Uterus (tissue), 4 donors: ENCODE measurements at places on chromosomes 12 and 14. TPM values are rescaled to one million over a fixed set of nuclear protein-coding genes. Genes with fewer than 3 reads are reported as not detected.

Gene OAS3
- 11.1 TPM for total RNA-seq

Gene SLC38A2
- total RNA-seq, result 384 TPM

Gene RSRC2
- total RNA-seq, result 81.7 TPM

Gene LALBA
- total RNA-seq, result not detected

Gene OR6C2
- total RNA-seq, result not detected

Gene DNAH10
- 0.88 TPM for total RNA-seq

Gene RFLNA
- total RNA-seq, result 13.7 TPM

Gene OR11H7
- total RNA-seq, result not detected

Gene GALNT16
- total RNA-seq, result 35.9 TPM

Gene NINJ2
- total RNA-seq, result 0.97 TPM

GRCh38 chr14:74575507-74575906 is 36.5 kb downstream of the LTBP2 start:
- H3K36me3 ChIP-seq, result no peaks in the 10 kb centered on the region
- peaks cover 2% of the 10 kb centered on the region for H3K4me1 ChIP-seq
- no peak for DNase-seq
- no peak overlapping the region for H3K27ac ChIP-seq
- H3K4me3 ChIP-seq, result no peak overlapping the region
- H3K27me3 ChIP-seq, result no peaks in the 10 kb centered on the region

DNA sequence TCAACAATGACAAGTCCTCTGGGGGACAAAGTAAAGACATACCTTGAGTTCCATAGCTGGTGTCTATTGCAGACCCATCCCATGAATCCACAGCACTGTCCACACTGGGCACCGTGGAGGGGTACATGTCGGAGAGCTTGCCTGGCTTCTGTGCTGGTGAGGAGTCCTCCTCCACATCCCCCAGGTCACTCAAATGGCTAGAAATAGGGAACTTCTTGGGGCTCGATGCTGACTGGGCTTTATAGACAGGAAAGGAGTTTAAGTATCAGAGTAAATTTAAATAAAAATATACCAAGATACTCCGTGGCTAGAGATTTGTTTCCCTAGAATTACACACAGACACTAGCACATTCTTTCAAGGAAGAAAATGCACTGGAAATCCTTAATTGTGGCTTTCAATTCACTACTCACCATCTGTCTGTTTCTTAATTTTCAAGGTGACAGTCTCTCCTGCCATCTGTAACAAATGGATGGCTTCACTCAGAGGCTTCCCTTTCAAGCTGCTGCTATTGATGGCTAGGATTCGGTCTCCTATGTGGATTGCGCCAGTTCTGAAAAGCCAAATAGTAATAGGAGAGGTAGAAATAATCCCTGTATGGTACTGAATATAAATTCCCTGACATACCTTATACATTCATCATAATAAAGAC is 90.1 kb downstream of the HELB start:
- DNase-seq, result no peak
- H3K4me1 ChIP-seq, result no peaks in the 10 kb centered on the region
- H3K27ac ChIP-seq, result no peak overlapping the region
- H3K27me3 ChIP-seq, result no peaks in the 10 kb centered on the region
- no peak overlapping the region for H3K4me3 ChIP-seq
- H3K36me3 ChIP-seq, result no peaks in the 10 kb centered on the region

DNA sequence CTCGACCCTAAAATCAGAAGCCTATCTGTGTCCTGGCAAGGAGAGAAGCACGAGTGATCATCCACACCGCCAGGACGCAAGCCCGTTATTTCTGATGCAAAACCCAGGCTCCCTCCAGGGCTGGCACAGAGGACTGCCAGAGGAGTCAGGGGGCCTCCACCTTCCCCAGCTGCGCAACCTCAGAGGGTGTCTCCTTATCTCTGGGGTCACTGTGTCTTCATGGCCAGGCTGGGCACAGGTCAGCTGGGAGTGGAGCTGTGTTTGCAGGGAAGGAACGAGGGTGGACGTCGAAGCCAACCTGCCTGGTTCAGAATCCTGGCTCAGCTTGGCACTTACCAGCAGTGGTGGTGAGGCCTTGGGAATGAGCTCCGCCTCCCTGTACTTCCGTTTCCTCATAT is 12.0 kb upstream of the SERPINA3 start:
- no peak for DNase-seq
- no peaks in the 10 kb centered on the region for H3K27me3 ChIP-seq
- peaks cover 5% of the 10 kb centered on the region for H3K4me1 ChIP-seq
- peak overlapping the region; percentile 73 for H3K27ac ChIP-seq

GRCh38 chr14:102187044-102187443 is 47.3 kb downstream of the WDR20 start:
- no peaks in the 10 kb centered on the region for H3K36me3 ChIP-seq
- H3K27me3 ChIP-seq, result no peaks in the 10 kb centered on the region
- DNase-seq, result peak; percentile 49
- H3K27ac ChIP-seq, result peak overlapping the region; percentile 61

- no peaks in the 10 kb centered on the region for H3K27me3 ChIP-seq
- DNase-seq, result no peak
- no peaks in the 10 kb centered on the region for H3K4me1 ChIP-seq
Measured at GRCh38 chr12:14695715-14696141, 671 bp downstream of the GUCY2C start.

- DNase-seq, result no peak
- H3K4me3 ChIP-seq, result no peak overlapping the region
- H3K27me3 ChIP-seq, result no peaks in the 10 kb centered on the region
Measured at GRCh38 chr14:69861025-69861569, 18.1 kb upstream of the SMOC1 start.

GRCh38 chr12:6049587-6049986 is 74.9 kb downstream of the VWF start:
- H3K36me3 ChIP-seq, result no peaks in the 10 kb centered on the region
- H3K27me3 ChIP-seq, result no peaks in the 10 kb centered on the region
- no peak for DNase-seq
- no peaks in the 10 kb centered on the region for H3K4me1 ChIP-seq

- no peaks in the 10 kb centered on the region for H3K27me3 ChIP-seq
- H3K4me1 ChIP-seq, result no peaks in the 10 kb centered on the region
- H3K4me3 ChIP-seq, result no peak overlapping the region
- no peak overlapping the region for H3K27ac ChIP-seq
Measured at GRCh38 chr14:97270308-97270707, 473.1 kb downstream of the VRK1 start.

DNA sequence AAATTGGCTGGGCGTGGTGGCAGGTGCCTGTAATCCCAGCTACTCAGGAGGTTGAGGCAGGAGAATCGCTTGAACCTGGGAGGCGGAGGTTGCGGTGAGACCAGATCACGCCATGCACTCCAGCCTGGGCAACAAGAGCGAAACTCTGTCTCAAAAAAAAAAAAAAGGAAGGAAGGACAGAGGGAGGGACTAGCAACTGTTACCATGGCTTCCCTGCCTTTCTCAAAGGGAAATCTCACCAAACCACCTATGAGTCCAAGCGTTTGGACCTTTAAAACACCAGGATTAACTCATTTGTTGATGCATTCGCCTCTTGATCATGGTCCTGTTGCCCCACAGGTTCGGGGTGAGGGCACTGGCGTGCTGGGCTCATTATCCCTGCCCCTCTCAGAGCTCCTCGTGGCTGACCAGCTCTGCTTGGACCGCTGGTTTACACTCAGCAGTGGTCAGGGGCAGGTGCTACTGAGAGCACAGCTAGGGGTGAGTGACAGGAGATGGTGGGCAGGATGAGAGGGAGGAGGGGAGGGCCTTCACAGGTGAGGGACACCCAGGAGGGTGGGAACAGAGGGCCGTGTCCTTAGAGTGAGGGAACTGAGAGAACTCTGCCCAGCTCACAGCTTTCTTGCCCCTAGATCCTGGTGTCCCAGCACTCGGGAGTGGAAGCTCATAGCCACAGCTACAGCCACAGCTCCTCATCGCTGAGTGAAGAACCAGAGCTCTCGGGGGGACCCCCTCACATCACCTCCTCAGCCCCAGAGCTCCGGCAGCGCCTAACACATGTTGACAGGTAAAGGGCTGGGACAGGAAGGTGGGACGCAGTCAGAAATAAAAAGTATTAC is 10.2 kb upstream of the MYL6B start:
- no peaks in the 10 kb centered on the region for H3K36me3 ChIP-seq
- H3K27me3 ChIP-seq, result no peaks in the 10 kb centered on the region
- H3K4me1 ChIP-seq, result no peaks in the 10 kb centered on the region
- H3K27ac ChIP-seq, result no peak overlapping the region

DNA sequence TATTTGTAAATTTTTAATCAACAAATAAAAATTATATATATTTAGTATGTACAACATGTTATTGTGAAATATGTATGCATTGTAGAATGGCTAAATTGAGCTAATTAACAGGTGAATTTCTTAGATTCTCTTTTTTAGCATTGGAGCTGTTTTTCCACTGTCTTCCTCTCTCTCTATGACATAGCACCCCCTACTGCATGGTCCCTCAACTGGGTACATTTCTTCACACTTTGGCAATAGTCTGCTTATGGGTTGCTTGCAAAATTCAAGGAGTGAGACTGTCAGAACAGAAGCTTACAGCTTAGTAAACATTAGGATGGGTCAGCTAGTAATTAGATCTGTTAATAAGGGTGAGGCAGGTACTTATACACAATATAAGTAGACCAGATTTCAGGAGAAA is 658.5 kb upstream of the MGAT4C start:
- no peaks in the 10 kb centered on the region for H3K4me1 ChIP-seq
- H3K4me3 ChIP-seq, result no peak overlapping the region
- H3K36me3 ChIP-seq, result no peaks in the 10 kb centered on the region

GRCh38 chr14:42929806-42930480 is 1323.3 kb downstream of the LRFN5 start:
- DNase-seq, result no peak
- no peaks in the 10 kb centered on the region for H3K4me1 ChIP-seq
- H3K27me3 ChIP-seq, result no peaks in the 10 kb centered on the region

- DNase-seq, result no peak
- no peaks in the 10 kb centered on the region for H3K27me3 ChIP-seq
- no peak overlapping the region for H3K27ac ChIP-seq
- no peaks in the 10 kb centered on the region for H3K36me3 ChIP-seq
- H3K4me3 ChIP-seq, result no peak overlapping the region
Measured at GRCh38 chr12:79597910-79598309, 92.9 kb downstream of the PAWR start.

- H3K4me1 ChIP-seq, result no peaks in the 10 kb centered on the region
- H3K36me3 ChIP-seq, result no peaks in the 10 kb centered on the region
- H3K4me3 ChIP-seq, result no peak overlapping the region
- no peak for DNase-seq
Measured at GRCh38 chr12:132063491-132063890, 80.6 kb downstream of the DDX51 start.

- DNase-seq, result no peak
- H3K4me1 ChIP-seq, result no peaks in the 10 kb centered on the region
- no peak overlapping the region for H3K27ac ChIP-seq
- no peaks in the 10 kb centered on the region for H3K36me3 ChIP-seq
- no peaks in the 10 kb centered on the region for H3K27me3 ChIP-seq
Measured at GRCh38 chr12:91492648-91493047, 310.0 kb upstream of the DCN start.

DNA sequence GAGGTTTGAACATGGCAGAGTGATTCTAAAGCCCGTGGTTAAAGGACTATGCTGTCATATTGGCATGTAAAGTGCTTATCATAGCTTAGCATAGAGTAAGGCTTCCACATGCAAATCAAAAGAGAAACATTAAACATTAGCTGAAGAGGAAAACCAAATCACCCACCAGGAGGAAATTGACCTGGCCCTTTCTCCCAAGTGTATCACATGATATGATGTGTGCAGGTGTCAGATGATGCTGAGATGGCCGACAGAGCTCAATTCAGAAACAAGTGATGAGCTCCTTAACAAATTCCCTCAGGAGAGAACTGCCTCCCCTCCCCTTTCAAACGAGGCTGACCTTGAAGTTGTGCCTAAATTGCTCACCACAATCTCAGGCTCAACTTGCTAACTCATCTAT is 217.1 kb upstream of the BTG1 start:
- no peak overlapping the region for H3K4me3 ChIP-seq
- no peaks in the 10 kb centered on the region for H3K4me1 ChIP-seq
- H3K27me3 ChIP-seq, result no peaks in the 10 kb centered on the region
- no peaks in the 10 kb centered on the region for H3K36me3 ChIP-seq
- H3K27ac ChIP-seq, result peak overlapping the region; percentile 60
- no peak for DNase-seq
